Activated CD4-positive, alpha-beta memory T cell treated with anti-CD3 and anti-CD28 coated beads, Interleukin-2, amount 10 ng/mL, durations not matched to agents 7 days and 5 days (primary cell): ENCODE measurements at places on chromosomes 4 and X.

GRCh38 chr4:55838356-55838755 is 15.1 kb upstream of the EXOC1 start:
- DNase-seq, result no peak

GRCh38 chr4:1105662-1106061 is 7.7 kb downstream of the RNF212 start:
- no peak for DNase-seq

- DNase-seq, result no peak
Measured at GRCh38 chr4:138805736-138806135, 209.8 kb upstream of the NOCT start.

GRCh38 chrX:154012336-154012991 is 7.2 kb downstream of the IRAK1 start:
- no peak for DNase-seq

DNA sequence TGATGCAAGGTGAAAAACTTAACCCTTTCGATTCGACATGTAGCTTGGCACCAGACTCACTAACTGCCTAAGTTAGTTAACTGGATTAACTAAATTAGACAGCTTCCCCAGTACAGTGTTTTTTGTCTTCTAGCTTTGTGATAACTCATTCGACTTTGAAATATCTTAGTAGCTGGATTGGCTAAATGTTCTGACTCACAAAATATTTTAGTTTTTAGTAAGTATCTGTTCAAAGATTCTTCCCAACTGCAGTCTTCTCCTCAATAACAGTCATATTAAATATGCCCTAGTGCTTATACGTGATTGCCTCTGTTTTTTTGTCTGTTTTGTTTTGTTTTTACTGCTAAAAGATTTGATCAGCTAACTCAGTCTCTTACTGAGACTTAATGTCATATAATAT is 102.9 kb downstream of the KCNIP4 start:
- no peak for DNase-seq

GRCh38 chrX:15207994-15208393 is 61.9 kb downstream of the ASB9 start:
- no peak for DNase-seq

GRCh38 chr4:118682928-118683327 is 2.3 kb upstream of the METTL14 start:
- DNase-seq, result no peak

- no peak for DNase-seq
Measured at GRCh38 chr4:145784036-145784435, 104.1 kb downstream of the C4orf51 start.

DNA sequence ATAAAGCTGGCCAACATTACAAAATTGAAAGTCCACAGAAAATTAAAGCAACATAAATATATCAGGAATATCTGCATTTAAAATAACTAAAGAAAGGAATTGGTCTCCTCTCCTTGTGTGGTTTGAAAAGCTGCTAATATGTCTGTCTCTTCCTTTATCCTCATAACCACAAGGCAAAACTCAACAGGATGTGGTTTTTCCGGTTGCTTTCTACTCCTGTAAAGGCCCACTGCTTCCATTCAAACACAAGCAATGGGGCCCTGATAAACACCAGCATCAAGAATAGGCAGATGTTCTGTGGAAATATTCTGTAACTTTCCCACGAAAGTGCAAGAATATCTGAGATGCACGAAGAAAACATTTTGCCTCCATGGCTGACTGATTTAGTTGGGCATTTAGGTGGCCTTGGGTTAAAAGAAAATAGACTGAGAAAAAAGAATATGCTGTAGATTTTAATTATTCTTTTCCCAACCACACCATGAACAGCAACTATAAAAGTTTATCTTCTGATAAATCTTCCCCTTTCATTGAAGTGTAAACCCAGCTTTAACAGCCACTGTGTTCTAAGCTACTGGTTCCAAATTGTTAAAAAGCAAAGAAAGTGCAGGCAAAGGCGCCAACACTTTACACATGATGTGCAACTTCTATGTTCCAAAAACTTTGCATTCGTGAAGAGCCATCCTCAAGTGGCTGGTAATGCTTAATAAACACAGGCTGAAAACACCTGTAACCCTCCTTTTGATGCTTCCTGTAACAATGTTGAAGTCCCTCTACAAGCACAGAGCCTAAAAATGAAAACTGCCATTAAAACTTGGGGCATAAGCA is 50.5 kb upstream of the NDST3 start:
- no peak for DNase-seq

GRCh38 chr4:186161138-186161537 is 30.2 kb upstream of the CYP4V2 start:
- peak; percentile 39 for DNase-seq

- no peak for DNase-seq
Measured at GRCh38 chr4:114601304-114602052, 2.9 kb downstream of the UGT8 start.

DNA sequence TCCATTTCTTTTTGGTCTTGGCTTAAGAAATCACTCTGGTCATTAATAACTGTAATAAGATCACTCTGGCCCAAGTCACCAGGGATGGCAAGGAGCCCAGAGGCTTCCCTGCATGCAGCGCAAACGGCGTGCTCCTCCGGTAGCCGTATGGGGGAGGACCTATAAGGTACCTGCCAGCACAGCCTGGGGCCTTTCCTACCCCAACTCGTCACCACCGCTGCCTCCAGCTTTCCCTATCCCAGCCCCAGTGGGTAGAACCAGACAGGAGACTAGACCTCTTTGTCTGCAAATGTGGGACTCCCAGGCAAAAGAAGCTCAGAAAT is 25.9 kb downstream of the HAND2 start:
- no peak for DNase-seq

DNA sequence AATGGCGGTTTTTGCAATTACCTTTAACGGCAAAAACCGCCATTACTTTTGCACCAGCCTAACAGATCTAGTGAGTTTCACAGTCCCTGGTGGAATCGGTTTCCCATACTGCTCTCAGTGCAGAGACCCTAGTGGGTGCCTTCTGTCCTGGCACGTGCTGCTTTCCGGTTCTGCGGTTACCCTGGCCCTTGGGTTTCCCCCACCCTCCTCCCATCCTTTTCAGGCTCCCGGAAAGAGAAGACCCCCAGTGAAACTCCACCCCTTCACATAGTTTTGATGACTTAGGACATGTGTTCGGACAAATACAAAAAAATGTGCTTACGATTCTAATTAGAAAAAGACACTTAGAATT is 36.9 kb downstream of the NLGN3 start:
- peak; percentile 48 for DNase-seq

- no peak for DNase-seq
Measured at GRCh38 chrX:82127228-82128123, 925.6 kb downstream of the SH3BGRL start.

DNA sequence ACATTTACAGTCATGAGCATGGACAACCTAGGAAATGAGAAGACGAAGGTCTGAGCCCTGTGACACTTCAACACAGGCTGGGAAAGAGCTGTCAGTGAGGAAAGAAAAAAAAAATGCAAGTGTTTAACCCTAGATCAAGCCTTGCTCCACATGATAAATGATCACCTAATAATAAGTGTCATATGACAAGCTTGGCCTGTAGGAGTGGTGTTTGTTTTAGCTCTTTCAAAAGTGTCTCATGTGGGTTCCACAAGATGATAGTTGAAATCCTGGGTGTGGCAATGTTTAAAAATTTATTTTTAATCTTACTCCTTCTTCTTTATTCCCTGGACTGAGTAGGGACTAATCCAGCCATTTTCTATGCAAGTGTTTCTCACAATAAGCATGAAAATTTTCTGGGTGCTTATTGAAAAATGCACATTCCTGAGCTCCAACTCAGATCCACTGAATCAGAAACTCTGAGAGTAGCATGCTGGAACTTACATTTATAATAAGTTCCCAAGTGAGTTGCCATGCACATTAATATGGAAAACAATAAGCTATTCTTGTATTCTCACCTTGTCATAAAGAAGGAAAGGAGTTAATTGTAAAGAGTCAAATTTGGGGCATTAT is 138.3 kb downstream of the AREG start:
- no peak for DNase-seq

- DNase-seq, result no peak
Measured at GRCh38 chr4:5292101-5292500, 240.8 kb downstream of the STK32B start.

- DNase-seq, result no peak
Measured at GRCh38 chr4:40261231-40262076, 64.6 kb downstream of the RHOH start.

DNA sequence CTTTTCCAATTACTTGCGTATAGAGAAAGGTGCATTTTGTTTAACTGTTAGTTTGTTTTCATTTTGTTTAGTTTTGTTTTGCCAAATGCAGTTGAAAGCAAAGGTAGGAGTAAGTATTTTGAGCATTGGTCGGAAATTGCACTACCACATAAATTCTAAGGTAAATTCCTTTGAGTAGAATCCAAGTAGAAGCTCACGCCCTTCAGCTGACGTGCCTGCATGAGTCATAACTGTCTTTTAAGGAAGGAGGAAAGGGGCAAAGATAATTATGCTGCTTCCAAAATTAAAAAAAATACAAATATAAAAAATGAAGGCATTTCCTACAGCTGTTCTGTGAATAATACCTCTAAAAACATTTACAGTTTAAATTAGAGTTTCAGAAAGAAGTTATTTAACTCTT is 110.2 kb upstream of the MYOZ2 start:
- DNase-seq, result no peak

- no peak for DNase-seq
Measured at GRCh38 chr4:23818097-23818885, 71.6 kb downstream of the PPARGC1A start.

DNA sequence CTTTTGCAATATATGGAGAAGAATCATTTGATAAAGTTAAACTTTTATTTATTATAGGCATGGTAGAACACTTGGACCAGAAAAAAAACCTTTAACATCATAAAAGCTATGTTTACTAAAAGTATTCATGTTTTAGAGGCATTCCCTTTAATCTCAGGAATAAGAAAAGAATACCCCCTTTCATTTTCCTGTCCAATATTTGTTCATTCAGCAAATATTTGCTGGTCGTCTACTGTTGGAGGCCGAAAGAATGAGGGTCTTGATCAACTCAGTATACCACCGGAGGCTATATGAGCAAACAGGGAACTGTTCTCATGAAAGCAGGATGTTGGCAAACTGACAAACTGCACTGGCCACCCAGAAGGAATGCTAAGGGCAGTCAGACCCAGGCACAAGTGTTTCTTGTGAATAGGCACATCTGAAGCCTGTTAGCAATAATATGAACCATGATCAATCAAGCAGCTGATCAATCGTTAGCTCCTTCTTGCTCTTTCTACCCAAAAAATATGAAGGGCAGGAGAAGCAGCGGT is 480.8 kb upstream of the FAT1 start:
- no peak for DNase-seq

DNA sequence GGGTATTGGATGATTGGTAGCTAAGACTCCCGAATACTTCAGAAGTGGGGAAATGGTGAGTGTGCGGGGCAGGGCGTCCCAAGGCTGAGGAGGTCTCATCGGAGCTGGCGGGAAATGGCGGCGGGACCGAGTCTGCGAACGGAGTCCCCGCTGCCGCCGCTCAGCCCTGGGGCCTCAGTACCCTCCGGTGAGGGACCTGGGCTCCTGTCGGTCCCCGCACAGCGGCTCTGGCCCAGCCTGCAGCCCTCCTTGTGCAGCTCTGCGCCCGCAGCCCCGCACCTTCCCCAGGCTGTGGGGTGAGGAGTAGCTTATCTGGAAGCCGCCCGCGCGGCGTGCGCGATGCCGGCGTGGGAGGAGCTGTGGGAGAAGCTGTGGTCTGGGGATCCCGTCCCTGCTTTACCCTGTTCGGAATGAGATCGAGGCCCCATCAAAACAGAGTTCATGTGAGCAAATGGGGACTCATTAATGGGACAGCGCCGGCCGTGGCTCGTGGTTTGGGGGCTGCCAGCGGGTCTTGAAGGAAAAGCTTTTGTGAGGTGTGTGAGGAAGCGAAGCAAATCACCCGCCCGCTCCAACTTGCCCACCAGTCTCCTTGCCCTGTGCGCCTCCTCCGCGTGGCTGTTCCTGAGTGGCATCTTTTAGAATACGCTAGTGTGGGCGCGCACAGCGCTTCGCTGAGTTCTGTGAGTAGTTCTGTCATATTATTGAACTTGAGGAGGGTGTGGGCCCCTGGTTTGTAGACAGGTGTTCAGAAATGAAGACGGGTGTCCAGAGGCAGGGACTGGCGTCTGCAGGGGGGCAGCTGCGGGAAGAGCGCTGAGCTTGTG is 531 bp downstream of the ZNF141 start:
- DNase-seq, result no peak

- DNase-seq, result no peak
Measured at GRCh38 chr4:104795264-104795939, 300.7 kb upstream of the CXXC4 start.

GRCh38 chrX:17613979-17614588 is 123.2 kb upstream of the SCML1 start:
- peak; percentile 16 for DNase-seq
